Naive thymus-derived CD8-positive, alpha-beta T cell (primary cell): ENCODE measurements at places on chromosomes 13 and 19.

DNA sequence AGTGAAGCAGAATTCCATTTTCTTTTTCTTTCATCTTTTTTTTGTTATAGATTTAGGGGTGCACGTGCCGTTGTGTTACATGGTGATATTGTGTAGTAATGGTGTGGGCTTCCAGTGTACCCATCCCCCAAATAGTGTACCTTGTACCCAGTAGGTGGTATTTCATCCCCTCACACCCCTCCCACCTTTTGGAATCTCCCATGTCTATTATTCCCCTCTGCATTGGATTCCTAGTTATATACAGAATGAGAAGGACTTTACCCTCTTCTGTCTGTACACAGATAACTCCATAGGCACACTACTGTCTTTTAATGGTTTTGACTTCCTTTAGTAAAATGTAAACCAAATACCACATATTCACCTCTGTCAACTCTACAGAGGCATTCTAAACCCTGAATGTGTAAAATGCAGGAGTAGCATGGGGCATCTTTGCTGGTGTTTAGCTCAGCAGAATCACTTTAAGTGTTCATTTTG lies 28.0 kb downstream of the FRY start:
- H3K4me1 ChIP-seq, result no peaks in the 10 kb centered on the region
- DNase-seq, result no peak
- H3K27ac ChIP-seq, result no peak overlapping the region
- no peaks in the 10 kb centered on the region for H3K36me3 ChIP-seq

DNA sequence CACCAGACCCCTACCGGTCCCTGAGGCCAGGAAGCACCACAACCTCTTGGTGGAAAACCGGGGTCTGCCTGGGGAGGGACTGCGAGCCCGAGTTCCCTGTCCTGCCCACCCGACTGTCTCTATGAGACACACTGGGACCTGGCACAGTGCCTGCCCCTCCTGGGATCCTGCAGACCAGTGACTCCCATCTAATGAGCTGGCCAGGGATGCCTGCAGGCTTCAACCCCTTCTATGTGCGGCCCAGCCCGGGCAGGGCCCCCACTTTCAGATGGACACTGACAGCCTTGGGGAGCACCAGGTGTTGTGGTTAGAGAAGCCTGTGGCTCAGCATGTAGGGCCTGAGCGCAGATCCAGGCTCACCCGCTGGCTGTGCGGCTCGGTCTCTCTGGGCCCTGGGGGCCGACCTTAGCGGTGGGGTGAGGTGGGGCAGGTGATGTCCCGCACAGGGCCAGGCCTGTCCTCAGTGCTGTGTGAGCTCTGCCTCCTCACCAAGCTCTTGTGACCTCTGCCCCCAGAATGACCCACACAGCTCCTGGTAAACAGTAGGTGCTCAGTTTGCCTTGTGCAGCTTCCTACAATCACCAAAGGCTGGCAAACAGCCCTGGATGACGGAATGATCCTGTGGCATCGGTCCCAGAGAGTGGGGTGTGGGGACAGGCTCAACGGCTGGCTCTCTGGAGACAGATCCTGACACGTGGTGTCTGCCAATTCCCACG lies 17.9 kb upstream of the CACTIN start:
- no peak overlapping the region for H3K4me3 ChIP-seq
- H3K27ac ChIP-seq, result no peak overlapping the region
- H3K36me3 ChIP-seq, result no peaks in the 10 kb centered on the region
- H3K27me3 ChIP-seq, result no peaks in the 10 kb centered on the region
- no peaks in the 10 kb centered on the region for H3K4me1 ChIP-seq

- peaks cover 4% of the 10 kb centered on the region for H3K4me1 ChIP-seq
- DNase-seq, result no peak
- H3K4me3 ChIP-seq, result no peak within 1 kb of the TSS
- no peaks in the 10 kb centered on the region for H3K27me3 ChIP-seq
- H3K27ac ChIP-seq, result no peak within 1 kb of the TSS
These were observed at the start of gene KCNJ14 for GRCh38 chr19:48455171-48455907. Gene KCNJ14, plus strand, starts transcription at chr19:48455574. Its CDS starts 6,151 bp downstream, at chr19:48461725.

DNA sequence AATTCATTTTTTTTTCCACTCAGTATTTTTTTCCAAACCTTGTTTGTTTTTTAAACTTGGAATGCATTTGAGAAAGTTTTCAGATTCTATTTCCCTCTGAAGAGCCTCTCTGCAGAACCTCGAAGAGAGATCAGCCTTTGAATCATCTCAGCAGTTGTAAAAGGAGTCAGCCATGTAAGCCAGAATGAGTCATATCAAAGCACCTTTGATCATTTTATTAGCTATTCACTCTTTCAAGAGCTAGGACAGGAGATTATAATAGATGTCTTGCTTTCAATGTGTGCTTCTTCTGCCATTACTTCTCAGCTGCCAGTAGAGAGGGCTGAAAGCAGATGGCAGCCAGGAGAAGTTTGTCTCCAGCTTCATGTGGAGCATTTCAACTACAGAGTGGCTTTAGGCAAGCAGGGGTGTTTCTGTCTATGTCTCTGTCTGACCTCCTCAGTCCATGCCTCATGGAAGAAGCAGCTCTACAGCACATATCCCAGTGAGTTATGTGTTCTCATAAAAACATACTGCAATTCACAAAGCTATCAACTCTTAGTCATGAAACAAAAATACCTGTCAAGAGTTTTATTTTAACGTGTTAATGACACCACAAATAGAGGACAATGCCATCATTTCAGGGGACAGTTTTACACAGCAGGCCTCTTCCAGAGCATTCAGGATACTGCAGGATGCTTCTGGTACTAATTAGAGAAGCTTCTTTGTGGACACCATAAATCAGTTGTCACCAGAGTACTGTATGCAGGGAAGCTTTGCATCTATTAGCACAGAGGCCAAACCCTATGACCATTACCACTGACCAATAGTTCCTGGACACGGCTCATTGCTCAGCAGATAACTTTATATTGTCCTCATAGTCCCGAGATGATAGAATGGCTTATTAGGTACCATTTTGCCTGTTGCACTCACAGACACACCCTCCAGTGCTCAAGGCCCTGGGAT lies 94.3 kb downstream of the NHLRC3 start:
- no peak overlapping the region for H3K27ac ChIP-seq
- no peak for DNase-seq
- no peak overlapping the region for H3K4me3 ChIP-seq
- H3K27me3 ChIP-seq, result peaks cover 20% of the 10 kb centered on the region
- H3K4me1 ChIP-seq, result no peaks in the 10 kb centered on the region

DNA sequence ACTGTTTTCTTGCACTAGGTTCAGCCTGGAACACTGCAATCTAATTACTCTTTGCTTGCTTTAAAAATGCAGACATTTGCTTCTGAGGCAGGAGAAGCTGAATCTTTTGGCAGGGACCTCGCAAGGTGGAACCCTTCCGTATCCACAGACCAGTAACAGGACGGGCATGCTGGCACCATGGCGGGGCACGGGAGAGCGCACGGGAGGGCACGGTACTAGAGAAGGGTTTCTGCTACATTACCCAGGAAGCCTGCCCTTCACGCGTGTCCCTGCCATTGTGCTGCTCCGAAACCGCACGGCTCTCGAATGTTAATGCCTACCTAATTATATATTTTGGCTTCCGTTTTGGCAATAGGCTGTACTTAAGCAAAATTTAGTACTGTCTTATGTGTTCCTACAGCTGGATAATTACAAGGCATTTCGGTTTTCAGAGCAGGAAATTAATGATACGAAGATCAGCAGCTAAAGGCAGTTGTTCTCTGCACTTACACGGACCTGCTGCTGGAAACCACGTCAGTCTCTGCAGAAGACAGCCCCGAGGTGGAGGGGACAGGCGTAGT lies 430.4 kb downstream of the IRS2 start:
- DNase-seq, result no peak
- H3K36me3 ChIP-seq, result no peaks in the 10 kb centered on the region
- H3K27ac ChIP-seq, result no peak overlapping the region
- H3K27me3 ChIP-seq, result peaks cover 3% of the 10 kb centered on the region
- H3K4me3 ChIP-seq, result no peak overlapping the region
- H3K4me1 ChIP-seq, result no peaks in the 10 kb centered on the region

DNA sequence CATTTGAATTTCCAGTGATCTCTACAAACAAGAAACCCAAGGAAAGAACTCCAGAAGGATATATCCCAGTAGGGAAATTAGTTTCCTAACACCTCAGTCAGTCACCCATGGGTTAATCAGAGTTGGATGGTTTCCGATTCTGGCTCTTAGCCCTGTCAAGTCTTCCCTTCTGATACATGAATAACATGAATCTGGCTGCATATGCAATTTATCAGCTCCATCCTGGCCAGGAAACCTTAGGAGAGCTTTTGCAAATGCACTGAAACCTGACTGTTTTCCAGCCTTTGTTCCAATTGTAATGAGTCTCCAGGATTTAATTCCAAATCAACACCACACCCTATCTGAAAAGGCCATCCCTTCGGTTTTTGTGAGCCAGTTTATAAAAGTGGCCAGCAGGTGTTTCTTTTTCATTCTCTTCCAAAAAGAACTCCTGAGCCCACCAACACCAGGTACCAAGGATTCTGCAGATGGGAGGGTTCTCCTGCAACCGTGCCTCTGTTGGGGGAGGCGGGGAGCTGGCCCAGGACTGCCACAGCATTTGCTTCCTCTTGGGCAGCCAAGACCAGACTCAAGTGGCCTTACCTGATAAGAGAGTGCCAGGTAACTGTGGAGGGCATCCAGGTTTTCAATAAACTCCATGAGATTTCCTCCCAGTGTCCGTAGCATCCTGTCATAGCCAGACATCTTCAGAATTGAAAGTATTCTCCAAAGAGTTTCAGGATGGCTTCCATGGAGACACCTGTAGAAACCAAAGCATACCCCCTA lies 77.5 kb downstream of the C13orf42 start:
- no peak overlapping the region for H3K4me3 ChIP-seq
- no peaks in the 10 kb centered on the region for H3K36me3 ChIP-seq
- no peak for DNase-seq
- no peaks in the 10 kb centered on the region for H3K4me1 ChIP-seq
- H3K27me3 ChIP-seq, result no peaks in the 10 kb centered on the region

GRCh38 chr19:13119627-13120026 lies 1.6 kb downstream of the NACC1 start:
- no peaks in the 10 kb centered on the region for H3K27me3 ChIP-seq
- peak overlapping the region; percentile 82 for H3K27ac ChIP-seq
- DNase-seq, result no peak
- peaks cover 70% of the 10 kb centered on the region for H3K4me1 ChIP-seq
- peak overlapping the region; percentile 90 for H3K4me3 ChIP-seq

DNA sequence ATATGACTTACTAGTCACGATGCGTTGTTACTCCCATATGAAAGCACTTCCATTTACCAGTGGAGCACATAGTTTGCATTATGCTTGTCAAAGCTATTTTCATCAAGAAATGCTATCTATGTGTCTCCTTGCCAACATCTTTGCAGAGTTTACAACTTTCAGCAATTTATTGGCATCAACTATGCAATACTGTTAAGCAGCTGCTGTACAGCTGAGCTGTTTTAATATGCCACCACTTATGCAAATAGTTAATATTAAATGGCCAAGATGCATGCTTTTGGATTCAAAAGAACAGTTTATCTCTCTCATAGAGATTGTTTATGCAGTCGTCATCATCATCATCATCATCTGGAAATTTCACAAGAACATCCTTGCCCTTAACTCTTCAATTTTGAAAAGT lies 67.9 kb upstream of the KLF5 start:
- no peaks in the 10 kb centered on the region for H3K27me3 ChIP-seq
- H3K27ac ChIP-seq, result no peak overlapping the region
- H3K4me3 ChIP-seq, result no peak overlapping the region
- H3K36me3 ChIP-seq, result peaks cover 7% of the 10 kb centered on the region

DNA sequence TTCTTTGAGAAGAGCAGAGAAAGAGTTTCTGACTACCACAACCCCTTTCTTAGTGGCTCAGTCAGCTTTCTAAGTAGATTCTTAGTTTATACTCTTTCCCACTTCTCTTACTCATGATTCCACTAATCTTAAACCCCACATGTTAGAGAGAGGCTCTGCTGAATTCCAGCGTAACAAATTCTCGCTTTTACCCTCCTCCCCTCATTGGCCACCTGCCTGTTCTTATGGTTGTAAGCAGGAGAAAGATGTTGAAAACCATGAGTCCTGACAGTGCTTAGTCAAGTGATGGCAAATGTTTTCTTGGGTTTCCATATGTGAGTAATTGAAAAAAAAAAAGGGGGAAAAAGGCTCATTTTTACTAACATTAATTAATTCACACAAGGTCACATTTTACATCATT lies 125.9 kb downstream of the ZDHHC20 start:
- H3K4me1 ChIP-seq, result no peaks in the 10 kb centered on the region
- no peak overlapping the region for H3K4me3 ChIP-seq
- H3K27ac ChIP-seq, result no peak overlapping the region
- H3K27me3 ChIP-seq, result no peaks in the 10 kb centered on the region
- peaks cover 2% of the 10 kb centered on the region for H3K36me3 ChIP-seq
